Nephron progenitor cell (in vitro differentiated cells): ENCODE measurements at places on chromosomes 16 and 17.
A peak's percentile ranks its signal among the peaks of the same experiment; 100 is the strongest.

- DNase-seq: peak; percentile 90
Measured at GRCh38 chr17:80426671-80427326, 11.8 kb downstream of the ENDOV start.

- no peak for DNase-seq
Measured at GRCh38 chr17:72361892-72362291, 241.1 kb downstream of the SOX9 start.

DNA sequence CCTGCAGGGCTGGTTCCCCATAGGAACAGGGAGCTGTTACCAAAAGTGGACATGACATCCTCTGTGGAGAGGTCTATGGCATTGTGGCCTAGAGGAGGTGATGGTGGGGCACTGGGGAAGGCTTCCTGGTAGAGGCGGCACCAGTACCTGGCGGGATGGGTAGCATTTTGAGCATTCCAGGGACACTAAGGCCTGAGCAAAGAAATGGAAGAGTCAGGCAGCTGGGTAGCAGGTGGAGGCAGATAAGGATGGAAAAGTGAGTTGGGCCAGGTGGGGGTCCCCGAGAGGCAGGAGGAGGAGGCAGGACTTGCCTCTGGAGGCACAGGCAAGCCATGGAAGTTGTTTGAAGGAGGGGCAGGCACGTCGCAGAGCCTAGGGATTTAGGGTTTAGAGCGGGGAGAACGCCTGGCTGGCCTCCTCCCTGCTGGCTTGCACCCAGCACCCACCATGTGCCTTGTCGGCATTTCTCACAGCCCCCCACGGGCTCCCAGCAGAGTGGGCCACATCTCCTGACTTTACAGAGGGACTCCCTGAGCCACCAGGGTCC, 5.1 kb upstream of the ADCY7 start:
- DNase-seq: no peak

- DNase-seq: no peak
Measured at GRCh38 chr16:14489460-14489859, 140.6 kb downstream of the PARN start.

- no peak for DNase-seq
Measured at GRCh38 chr16:11251525-11252481, 4.2 kb downstream of the SOCS1 start.

GRCh38 chr16:15598648-15599190, 44.2 kb downstream of the MARF1 start:
- no peak for DNase-seq

GRCh38 chr16:26806657-26807056, 260.1 kb upstream of the C16orf82 start:
- DNase-seq: peak; percentile 24

GRCh38 chr17:9016941-9017552, 4.3 kb upstream of the NTN1 start:
- no peak for DNase-seq

DNA sequence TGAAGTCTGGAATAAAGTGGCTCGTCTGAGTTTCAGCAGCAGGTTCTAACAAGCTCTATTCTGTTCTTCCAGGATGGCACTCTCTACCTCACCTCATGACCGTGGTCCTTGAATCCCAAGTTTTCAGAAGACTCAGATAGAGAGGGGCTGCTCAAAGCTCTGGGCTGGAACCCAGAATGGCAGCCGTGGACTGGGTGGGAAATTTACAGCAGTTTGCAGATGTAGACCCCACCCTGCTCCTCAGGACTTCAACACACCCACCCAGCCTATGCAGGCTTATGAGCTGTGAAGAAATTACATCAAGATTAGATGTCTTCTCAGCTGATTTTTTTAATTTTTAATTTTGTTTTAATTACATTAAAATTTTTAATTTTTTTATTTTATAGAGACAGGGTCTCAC, 59.4 kb downstream of the METRNL start:
- no peak for DNase-seq

DNA sequence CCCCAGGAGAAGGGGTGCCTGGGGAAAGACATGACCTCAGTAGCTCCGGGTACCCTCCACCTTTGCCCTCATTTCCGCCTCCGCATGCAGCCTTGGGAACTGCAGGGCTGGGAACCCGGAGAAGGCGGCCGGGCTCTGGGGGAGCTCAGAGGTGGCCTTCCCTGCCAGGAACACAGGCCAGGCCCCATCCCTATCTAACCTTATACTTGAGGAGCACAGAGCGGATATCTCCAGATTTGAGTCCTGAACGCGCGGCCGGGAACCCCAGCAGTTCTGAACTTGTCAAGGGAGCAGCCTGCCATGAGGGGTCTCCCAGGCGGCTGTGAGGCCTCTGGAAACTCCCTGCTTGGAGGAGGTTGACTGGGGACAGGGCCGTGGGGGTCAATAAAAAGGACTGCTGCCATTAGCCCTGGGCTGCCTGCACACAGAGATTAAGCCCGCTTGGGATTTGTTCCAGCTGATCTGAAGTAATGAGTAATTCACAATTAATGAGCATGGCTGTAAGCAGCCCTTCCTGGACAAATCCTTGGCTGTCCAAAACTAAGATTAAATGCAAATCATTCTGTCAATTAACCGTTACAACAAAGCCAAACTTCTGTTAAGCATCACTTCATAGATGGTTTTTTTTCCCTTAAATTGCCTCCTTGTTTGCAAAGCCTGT, 26.3 kb upstream of the METRNL start:
- no peak for DNase-seq

DNA sequence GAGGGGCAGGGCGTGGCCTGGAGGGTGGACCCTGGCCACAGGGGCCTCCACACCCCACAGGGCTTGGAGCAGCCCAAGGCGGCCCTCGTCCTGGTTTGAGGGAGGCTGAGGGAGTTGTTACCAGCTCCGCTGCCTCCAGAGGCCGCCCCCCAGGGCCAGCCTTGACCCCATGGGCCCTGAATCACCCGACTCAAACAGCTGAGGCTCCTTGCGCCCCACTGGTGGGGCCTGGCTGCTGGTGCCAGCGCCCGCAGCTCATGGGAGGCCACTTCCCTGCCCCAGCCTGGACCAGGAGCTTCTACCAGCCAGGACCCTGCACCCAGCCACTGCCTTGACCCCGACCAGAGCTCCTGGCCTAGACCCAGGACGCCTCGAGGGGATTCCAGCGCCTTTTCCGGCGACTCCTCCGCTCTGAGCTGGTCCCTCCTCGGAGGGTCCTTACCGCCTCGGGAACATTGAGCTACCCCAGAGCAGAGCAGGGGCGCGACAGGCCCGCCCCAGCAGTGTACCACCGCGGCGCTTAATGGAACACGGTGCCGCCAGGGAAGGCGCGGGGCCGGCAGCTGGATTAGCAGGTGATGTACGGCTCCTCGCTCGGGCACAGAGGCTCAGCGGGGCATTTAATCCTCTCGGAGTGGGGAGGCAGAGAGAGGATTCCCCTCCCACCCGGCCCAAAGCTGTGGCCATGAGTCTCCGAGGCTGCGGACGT, 37.2 kb downstream of the GSE1 start:
- DNase-seq: no peak

- DNase-seq: no peak
Measured at GRCh38 chr16:85657267-85657650, 31.5 kb downstream of the GINS2 start.

GRCh38 chr16:89293276-89294143, 76.0 kb downstream of the ZNF778 start:
- DNase-seq: no peak

GRCh38 chr16:35181422-35182030, 1722.1 kb downstream of the TP53TG3F start:
- no peak for DNase-seq

- DNase-seq: no peak
Measured at GRCh38 chr16:83345846-83346640, 461.7 kb upstream of the HSBP1 start.

GRCh38 chr17:73820686-73821448, 176.6 kb upstream of the SDK2 start:
- DNase-seq: peak; percentile 37

DNA sequence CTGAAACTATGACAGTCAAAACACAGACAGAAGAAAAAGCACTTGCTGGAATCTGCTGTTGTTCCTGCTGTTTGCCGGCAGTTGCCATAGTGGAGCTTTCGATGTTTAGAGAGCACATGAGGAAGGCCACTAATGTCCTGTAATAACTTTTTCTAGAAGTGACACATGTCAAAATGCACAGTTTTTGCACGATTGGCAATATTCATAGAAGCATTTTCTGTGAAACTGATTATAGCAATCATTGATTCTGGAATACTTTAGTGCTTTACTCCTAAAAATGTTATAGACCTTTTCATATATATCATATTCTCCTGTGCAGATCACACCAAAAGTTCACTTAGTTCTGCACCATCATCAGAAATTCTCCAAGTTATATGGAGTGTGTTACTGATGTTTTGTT, 407.0 kb upstream of the SOX9 start:
- no peak for DNase-seq

GRCh38 chr17:69492410-69493071, 78.0 kb downstream of the MAP2K6 start:
- DNase-seq: peak; percentile 14

DNA sequence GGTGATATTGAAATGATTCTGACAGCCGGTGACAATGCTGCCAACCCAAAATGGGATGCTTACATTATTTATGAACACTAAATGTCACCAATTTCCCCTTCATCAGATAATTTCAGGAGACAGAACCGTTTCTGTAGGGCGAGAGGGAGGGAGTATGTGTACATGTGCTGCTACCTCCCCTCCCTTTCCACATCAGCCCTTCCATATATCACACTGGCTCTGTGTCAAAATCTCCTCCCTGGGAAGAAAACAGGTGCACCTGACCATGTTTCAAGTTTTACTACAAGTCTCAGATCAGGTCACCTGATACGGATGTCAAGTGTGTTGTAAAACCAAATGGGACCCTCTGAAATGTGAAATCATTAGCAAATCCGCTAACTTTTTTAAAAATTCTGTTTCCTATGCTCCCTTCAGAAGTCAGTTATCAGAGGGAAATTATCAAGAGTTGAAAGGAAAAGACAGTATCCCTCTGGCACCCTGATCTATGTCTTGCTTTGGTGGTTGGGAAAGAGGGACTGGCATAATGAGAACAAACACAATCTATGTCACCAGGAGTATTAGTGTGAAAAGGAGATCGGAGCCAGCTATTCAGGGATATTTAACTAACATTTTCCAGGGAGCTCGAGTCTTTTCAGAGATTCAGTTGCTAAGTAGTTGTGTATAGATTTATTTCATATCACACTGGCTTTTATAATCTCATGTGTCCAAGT, 1002.3 kb upstream of the CDH8 start:
- DNase-seq: no peak

DNA sequence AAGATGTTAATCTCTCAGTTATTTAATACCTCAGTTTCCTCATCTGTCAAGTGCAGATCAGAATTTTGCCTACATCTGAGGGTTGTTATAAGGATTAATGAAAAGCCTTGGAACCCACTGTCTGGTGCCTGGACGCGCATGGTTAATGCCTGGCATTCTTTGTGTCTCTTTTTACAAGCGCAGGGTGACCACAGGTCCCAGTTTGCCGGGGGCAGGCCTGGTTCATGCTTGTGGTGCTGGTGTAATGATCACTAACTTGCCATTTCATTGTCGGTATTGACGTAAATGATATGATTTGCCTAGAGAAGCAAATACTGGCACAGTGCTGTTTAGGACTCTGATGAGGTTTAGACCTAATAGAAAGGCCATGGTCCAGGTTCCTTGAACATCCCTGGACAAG, 23.1 kb downstream of the MRC2 start:
- no peak for DNase-seq

GRCh38 chr16:17887963-17888362, 417.2 kb upstream of the XYLT1 start:
- DNase-seq: no peak

DNA sequence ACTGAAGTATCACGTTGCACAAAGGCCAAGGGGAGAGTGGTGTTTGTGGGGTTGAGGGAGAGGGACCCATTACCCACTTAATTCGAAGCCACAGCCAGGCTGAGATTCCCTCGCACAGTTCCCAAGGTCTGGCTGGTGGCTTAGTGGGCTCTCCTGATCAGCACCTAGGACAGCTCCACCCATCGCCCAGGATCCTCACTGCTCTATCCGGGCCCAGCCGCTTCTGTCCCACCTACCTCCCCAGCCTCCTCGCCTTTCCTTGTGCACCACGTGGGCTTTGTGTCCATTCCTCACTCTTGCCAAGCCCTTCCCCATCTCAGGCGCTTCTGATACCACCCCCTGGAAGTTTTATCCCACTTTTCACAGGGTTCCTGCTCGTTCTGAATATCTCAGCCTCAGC, 163.5 kb downstream of the CCT6B start:
- DNase-seq: peak; percentile 89

- no peak for DNase-seq
Measured at GRCh38 chr16:85379041-85380001, 233.8 kb upstream of the GSE1 start.

GRCh38 chr17:63693411-63694113, 6.4 kb downstream of the LIMD2 start:
- no peak for DNase-seq

- DNase-seq: no peak
Measured at GRCh38 chr17:28665994-28666393, 4.0 kb downstream of the SUPT6H start.

DNA sequence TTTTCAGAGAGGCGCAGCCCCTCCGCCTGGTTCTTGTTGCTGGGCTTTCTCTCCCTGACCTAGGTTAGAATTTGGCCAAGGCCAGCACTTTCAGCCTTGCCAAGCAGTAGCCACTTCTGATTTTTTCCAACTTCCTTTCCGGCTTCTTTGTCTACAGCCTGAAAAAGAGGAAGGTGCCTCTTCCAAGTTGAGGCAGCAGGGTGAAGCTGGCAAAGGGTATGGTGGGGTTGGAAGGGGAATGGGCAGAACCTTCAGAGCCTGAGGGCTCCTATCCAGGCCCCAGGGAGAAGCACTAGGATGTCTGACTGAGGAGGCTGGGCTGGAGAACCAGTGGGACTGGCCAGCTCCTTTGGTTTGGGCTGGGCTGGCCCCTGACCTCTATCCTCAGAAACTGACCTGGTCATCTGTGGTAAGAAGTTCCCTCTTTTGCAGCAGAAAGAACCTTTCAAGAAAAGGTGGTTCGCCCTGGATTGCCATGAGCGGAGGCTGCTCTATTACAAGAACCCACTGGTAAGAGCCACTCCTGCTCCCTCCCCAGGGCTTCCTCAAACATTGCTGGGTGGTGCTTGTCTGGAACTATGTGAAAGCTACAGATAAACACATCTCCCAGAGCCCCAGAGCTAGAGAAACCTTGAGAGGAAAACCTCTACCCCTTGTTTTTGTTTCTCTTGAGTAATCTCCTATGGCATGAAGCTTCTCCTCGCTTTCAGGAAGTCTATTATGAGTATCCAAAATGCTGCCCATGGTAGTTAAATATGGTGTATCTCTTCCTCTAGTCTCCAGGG, 16.6 kb upstream of the RNF135 start:
- no peak for DNase-seq

DNA sequence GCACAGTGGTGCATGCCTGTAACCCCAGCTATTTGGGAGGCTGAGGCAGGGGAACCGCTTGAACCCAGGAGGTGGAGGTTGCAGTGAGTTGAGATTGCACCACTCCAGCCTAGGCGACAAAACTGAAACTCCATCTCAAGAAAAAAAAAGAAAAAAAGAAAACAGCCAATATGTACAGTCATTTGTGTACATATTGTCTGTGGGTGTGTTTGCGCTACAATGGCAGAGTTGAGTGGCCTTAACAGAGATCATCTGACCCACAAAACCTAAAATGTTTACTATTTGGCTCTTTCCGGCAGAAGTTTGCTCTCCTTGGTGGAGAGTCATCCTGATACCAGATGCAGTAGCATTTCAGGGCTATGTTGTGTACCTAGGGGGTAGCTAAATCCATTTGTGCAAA, 57.9 kb downstream of the ARSG start:
- DNase-seq: no peak

GRCh38 chr17:13864521-13864920, 204.8 kb upstream of the COX10 start:
- no peak for DNase-seq
